ENCODE measurements at places on chromosomes 7 and 10.

DNA sequence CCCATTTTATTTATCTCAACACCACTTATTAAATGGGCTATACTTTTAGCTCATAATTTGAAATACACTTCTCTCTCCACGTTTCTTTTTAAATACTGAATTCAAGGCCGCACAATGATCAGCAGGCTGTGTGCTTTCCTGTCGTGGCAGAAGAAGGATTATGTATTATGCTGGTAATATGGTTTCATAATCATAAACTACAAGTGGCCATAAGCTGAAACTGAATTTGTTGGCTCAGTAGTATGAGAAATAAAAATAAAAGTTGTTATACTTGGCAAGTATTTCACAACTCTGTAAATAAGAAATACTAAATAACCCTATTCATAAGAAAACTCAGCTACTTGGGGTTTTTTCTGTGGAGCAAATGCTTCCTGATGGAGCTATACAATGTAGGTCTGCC, 313.6 kb downstream of the DOCK4 start:
- DNase-seq, result no peak

DNA sequence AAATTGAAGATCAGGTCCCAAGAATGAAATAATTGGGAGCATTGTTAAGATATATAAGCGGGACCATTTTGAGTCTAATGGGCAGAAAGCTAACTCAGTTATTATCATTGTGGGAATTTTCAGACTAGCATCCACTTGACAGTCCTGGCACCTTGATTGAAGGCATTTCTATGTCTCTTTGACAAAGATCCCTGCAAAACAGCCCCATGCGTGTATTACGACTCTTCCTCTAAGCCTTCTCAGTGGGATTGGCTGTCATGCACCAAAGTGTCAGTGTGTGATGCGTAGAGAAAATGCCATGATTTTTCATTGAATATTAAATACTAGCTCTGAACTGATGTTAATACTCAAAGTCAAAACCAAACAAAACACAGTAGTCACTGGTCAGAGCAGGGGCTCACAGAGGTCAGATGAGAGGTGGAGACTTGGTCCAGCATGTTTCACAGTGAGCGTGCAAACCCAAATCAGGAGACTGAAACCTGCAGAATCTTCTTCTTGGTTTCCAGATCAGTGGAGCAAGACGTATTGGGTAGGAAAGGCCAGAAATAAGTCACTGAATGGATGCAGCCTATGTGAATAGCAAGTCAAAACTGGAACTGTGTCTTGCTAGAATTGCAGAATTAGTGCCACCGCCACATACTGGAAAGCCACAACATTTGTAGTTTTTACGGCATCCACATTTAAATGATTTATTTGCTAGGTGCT, 303.6 kb upstream of the AKR1E2 start:
- no peak for DNase-seq

DNA sequence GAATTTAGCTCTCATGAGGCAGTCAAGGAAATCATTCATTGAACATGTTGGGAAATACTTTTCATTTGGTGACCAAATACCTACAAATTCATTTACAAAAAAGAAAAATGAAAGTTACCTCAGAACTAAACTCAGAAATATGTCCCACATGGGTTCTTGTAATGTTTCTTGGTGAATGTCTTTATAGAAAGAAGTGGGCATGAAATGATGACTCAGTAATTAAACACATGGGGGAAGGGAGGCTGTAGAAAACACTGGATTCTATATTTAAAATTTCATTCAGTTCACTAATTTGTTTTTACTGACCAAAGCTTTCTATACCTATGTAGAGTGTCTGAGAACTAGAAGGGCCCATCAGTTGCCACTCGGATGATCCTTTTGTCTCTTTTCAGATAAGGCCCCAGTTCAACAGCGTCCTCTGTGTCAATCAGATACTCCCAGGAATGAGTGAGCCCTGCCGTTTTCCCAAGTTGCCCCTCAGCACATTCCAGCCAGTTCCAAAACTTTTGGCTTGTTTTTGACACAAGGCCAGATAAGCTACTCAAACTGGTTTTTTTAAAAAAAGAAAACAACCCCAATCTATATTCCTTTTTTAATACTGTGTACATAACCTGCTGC, 49.3 kb upstream of the AGBL3 start:
- DNase-seq, result no peak

DNA sequence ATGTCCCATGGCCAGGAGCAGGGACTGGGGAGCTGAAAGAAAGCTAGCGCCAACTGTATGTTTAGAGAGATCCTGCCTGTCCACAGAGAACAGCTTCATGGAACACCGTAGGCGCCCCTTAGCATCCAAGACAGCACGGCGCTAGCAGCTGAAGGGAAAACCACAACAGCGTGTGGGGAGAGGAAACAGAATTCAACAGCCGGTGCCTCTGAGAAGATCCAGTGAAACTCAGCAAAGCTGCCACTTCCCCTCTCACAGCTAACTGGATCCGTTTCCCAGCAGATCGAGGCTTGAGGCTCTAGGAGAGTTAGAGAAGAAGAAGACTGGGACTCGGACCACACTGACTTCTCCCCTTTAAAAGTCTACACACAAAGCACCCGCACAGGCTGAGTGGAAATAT, 145.0 kb downstream of the MAD1L1 start:
- no peak for DNase-seq

GRCh38 chr7:18018296-18019215, 9.1 kb downstream of the PRPS1L1 start:
- no peak for DNase-seq

GRCh38 chr10:114831186-114831867, 9.7 kb downstream of the FHIP2A start:
- no peak for DNase-seq

GRCh38 chr10:128929131-128929530, 537.9 kb upstream of the MGMT start:
- DNase-seq, result no peak

DNA sequence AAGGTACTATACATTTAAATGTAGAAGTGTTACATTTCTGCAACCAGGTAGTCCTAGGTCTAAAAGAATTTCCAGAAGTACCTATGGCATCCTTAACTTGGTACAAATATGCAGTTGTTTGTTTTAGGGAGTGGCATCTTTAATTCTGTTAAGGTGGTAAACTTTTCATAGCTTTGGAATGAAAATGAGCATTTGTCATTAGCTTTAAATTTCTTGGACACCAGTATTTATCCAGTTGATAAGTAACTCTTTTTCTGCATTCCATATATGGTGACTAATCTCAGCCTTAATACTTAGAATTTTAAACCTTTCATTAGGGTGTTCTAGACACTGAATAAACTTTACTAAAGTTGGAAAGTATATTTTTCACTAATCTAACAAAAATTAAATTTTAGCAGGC, 10.8 kb downstream of the SLF2 start:
- no peak for DNase-seq

DNA sequence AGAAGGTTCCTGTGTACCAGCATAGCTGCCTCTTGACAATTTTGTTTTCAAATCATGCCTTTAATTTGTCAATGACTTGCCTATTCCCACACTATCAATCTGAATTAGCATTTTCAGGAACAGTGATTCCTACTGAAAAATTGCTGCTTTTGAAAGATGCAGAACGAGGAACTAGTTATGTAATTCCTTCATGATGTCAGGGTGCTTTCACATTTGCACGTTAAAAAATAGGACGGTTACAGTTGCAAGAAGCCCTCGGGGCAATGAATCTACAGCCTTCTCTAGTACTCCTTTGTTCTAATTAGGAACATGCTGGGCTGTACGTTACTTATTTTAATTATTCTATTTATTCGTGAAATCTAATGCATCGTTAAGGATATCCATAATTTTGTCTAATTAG, 253.9 kb downstream of the OTUD1 start:
- DNase-seq, result no peak

DNA sequence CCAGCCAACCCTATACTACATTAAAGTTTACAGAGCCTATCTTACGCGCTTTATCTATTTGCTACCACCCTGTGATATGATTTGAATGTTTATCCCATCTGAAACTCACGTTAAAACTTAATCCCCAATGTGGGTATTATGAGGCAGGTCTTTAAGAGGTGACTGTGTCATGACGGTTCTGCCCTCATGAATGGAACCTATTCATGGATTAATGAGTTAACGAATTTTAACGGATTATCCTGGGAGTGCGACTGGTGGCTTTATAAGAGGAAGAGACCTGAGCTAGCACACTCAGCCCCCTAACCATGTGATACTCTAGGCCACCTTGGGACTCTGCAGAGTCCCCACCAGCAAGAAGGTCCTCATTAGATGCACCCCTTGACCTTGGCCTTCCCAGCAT, 37.8 kb downstream of the SRPK2 start:
- no peak for DNase-seq

DNA sequence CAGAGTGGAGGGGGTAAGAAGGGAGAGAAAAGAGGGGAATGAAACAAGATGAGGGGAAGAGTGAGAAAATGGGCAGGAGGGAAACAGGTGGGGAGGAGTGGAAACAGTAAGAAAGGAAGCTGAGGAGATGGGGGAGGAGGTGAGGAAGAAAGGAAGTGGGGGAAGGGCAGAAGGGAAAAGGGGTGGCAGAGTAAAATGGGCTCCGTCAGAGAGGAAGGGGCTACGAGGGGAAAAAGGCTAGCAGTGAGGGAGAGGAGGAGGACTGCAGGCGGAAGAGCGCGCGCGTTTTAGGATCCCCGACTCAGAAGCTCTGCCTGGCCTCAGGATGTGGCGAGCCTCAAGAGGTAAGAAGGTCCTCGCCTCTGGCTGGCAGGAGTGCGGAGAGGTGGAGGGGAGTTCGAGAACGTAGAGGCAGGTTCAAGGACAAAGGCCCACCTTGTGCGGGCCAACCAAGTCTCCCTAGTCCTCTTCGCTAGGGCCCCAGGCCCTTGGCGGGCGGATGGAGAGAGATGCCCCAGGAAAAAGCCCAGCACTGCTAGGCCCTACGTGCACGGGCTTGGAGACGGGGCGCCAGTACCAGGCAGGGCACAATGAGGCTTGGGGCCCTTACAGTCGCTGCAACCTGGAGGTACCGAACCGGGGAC, 5.8 kb upstream of the NKX2-3 start:
- DNase-seq, result no peak

GRCh38 chr10:71193516-71193915, 18.9 kb upstream of the UNC5B start:
- no peak for DNase-seq

GRCh38 chr10:116744163-116744753, 1.9 kb upstream of the HSPA12A start:
- no peak for DNase-seq

All from esophagus muscularis mucosa (tissue), 4 donors.